D341Med (cell line): ENCODE measurements at places on chromosomes 5 and 9.

- no peak for DNase-seq
Measured at GRCh38 chr5:104659497-104659896, 1096.9 kb upstream of the NUDT12 start.

DNA sequence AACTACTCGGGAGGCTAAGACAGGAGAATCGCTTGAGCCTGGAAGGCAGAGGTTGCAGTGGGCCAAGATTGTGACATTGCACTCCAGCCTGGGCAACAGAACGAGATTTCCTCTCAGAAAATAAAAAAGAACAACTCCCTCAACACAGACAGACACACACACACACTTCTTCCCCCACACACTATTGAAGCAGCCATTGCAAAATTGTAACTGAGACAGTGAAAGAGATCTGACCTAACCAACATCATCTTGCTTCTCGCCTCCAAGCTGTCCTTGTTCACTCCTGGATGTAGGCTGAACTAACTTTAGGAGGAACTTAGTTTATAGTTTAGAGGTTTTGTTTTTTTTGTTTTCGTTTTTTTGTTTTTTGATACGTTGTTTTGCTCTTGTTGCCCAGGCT is 13.0 kb upstream of the PLIN2 start:
- DNase-seq: no peak

DNA sequence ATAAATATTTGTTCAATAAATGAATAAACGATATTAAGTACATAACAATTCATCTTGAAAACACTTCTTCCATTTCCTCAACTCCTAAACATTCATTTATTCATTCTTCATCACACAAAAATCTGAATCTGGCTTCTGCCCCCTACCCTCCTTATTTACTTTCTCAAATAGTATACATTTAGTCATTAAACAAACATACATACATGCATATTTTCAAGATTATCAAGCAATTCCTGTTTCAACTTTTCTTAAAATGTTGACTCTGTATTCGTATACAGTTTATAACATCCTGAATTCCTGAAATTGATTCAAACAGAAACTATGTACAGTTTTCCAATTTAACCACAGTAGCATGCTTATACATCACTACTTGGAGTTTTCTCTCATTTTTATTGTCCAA is 129.0 kb downstream of the MUSK start:
- no peak for DNase-seq

DNA sequence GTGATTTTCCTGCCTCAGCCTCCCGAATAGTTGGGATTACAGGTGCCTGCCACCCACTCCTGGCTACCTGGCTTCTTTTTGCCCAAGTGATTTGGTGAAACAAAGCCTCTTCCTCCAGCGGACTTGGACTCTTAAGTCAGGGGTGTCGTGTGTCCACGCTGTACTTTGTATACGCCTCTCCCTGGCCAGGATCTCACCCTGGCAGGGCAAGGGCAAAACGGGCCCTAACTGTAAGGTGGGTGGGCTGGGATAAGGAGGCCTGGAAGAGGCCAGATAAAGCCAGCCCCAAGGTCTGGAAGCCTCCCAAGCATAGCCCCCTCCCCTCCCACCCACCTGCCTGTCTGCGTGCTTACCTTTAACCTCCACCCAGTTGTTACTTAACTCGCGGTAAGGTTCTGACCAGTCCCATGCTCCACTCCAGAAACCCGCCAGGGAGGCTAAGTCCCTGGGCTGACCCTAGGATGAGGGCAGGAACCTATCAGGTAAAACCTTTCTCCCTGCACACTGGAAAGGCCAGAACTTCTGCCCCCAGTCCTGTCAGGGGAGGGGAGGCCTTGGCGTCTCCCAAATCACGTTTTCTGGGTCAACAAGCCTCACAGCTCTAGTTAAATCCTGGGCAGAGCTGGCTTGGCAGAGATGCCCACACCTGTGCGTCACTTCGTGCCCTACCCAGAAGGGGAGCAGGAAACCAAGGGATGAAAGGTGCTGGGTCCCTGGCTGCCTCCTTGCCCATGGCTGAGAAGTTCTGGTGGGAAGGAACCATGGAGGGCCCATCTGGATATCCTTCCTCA is 8.4 kb downstream of the CDK9 start:
- no peak for DNase-seq

GRCh38 chr5:111384220-111384619 is 128.1 kb downstream of the STARD4 start:
- DNase-seq: no peak

DNA sequence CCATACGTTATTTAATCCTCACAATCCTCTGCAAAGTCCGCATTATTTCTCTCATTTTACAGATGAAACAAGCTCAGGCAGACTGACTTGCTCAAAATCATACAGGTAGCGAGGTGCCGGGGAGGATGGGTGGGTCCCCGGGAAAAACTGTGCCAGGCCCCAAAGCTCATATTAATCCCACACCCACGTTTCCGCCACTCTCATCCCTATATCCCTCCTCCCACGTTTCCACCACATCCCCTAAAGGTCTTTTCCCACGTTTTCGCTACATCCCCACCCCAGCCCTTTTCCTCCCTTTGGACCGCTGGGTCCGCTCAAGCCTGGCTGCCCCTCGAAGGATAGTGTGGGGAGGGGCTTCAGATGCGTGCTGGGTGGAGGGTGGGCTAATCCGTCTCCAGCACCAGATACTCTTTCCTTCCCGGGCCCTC is 434 bp upstream of the FSD1L start:
- DNase-seq: no peak

- peak; percentile 15 for DNase-seq
Measured at GRCh38 chr5:162593881-162594280, 526.3 kb downstream of the GABRG2 start.

- DNase-seq: no peak
Measured at GRCh38 chr5:32068561-32068960, 105.6 kb downstream of the GOLPH3 start.

- DNase-seq: no peak
Measured at GRCh38 chr9:98750364-98751060, 41.8 kb upstream of the GABBR2 start.

DNA sequence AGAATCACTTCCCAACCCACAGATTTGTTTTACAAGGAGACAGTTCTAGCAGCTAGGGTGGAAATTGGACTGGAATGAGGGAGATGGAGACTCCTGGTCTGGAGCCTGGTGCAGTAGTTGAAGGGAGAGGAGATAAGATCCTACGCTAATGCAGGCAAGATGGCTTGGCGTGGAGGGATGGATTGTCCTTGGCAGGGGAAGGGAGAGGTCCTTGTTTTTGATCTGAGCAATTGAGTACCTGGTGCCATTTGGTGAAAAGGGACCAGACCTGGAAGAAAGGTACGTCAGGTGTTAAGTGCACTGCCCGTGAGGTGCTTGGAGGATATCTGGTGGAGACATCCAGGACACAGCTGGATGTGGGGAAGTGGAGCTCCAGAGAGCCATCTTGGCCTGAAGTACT is 35.7 kb downstream of the ANGPTL2 start:
- DNase-seq: no peak

- no peak for DNase-seq
Measured at GRCh38 chr5:43993634-43994351, 390.8 kb downstream of the NNT start.

DNA sequence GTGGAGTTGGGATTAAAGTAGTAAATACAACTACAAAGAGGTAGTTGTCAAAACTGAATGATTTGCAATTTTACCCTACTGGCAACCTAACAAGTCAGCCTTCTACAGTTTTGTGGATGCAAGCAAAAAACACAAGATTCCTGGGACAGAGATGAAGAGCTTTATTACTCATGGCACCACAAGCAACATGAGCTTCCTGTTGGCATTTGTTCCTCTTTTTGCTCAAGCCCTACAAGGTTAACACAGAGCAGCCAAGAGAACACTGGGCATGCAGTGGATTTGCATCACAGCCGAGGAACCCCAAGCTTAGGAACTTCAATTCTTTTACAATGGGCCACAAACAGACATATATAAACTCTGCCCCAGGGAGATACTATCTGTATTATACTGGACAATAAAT is 28.8 kb upstream of the DMAC1 start:
- DNase-seq: no peak

DNA sequence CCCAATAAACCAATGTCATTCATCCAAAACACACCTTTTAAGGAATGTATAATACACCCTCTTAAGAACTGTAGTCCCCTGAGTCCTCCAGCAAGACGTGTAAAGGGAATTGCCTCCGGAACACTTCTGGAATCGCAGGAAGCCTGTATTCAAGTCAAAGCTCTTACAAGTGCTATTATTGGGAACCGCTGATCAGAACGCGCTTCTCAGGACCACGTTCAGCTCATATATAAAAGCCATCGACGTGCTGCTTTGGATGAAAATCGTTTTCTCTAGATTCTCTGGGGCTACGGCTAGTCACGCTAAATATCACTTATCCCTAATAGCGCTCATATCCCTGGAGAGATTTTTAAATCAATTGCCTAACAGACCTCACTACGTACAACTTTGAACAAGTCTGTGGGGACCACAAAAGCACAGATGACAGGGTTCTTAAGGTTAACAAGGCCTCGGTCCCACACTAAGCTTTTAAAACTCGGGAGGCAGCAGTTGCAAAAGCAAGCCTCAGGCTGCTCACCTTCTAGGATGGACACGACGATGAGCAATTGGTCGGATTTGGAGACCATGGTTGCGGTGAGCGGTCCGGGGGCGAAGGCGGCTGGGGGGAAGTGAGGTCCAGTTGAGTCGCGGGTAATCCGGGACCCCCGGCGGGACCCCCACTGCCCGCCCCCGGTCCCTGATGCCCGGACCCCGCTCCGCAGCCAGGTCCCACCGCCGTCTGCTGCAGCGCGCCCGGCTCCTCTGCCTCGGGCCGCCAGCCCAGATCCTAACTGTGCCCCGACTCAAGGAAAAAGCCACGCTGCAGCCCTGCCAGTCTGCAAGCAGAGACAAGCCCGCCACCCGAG is 548 bp downstream of the CEP120 start:
- DNase-seq: peak; percentile 19

GRCh38 chr5:150186897-150187296 is 3.0 kb upstream of the SLC6A7 start:
- no peak for DNase-seq

GRCh38 chr5:118692811-118693342 is 295.5 kb downstream of the DTWD2 start:
- DNase-seq: no peak

- DNase-seq: peak; percentile 11
Measured at GRCh38 chr5:777756-778161, 6.8 kb downstream of the ZDHHC11B start.

DNA sequence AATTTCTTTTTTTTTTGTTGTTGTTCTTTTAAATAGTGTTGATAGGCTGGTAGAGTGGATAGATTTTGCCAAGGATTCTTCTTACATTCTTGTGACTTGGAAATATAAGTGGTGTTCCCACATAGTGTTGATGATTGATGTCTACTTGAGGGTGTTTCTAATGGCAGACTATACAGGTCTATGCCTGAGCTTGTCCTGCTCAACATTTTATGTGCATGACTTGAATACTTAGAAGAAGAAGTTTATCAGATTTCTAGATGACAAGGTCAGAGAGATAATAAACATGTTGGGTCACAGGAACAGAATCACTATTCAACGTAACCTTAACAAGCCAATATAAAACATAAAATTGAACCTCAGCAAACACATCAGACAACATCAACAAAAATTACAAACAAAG is 24.2 kb downstream of the XRCC4 start:
- no peak for DNase-seq

DNA sequence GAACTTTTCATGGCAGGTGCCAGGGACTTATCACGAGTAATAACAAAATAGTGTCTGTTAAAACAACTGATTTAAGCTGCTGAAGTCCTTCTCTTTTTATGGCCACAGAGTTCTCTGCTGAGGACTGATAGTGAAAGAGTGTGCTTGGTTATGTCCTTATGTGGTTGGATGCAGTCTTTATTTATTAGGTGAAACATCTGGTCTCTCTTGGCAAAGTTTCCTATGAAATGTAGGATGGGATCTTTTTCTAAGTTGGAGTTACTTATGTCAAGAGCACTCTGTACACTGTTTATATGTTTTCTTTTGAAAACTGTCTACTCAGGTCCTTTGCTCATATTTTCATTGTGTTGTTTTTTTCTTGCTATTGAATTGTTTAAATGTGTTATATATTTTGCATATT is 1816.1 kb upstream of the C9orf72 start:
- no peak for DNase-seq

DNA sequence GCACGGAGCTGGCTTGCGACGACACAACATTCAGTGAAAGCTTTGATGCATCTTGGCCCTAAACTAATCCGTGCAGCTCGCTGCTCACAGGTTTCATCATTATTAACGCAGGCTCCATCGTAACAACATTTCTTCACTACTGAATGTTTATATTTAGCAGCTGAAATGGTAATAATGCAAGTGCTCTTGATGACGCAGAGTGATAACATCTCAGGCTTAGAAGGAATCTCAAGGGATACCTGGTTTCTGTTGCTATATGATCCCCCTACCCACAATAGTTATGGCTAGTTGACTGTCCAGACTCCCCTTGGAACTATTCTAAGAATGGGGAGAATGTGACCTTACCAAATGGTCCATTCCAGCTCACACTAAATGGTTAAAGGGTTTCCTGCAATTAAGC is 36.2 kb downstream of the C5 start:
- DNase-seq: no peak

DNA sequence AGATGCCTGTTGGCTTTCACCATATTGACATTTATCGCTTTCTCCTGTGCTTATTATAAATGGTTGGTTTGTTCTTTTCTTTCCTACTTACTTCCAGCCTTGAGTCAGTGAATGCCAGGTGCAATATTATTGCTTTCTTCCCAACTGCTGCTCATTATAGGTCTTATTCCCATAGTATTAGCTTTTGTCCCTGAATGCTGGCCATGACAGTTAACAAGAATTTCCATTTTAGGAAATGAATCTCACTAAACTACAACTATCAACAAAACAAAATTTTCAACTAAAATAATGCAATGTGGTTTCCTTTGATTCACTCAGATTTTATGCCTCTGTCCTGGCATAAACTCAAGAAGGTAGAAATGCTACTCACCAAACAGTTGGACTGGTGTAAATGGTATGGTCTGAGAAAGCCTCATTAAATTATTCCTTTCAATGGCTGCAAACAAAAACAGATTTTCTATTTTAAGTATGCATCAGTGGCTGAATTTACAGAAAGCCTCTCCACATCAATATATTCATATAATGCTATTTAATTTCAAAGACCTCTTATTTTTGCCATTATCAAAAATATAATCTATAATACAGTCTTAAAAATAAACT is 145.4 kb downstream of the TRPM6 start:
- no peak for DNase-seq

DNA sequence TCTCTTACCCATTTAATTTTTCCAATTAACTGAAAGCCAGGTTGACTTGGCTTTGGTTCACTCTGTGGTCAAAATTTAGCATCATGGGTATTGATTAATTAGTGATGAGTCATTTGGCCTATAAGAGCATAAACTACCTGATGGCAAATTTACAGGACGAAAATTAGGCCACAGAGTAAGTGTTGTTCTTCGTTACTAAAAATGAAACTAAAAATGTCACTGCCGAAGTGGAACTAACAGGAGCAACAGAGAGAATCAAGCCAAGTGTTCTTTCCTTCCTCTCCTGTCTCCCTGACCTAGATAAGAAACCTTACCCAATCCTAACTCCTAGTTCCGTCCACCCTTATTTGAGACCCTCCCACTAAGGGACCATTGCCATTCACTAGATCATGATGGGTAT is 176.9 kb downstream of the RAB3C start:
- DNase-seq: no peak
